ENCODE measurements at places on chromosomes 2 and 18.

DNA sequence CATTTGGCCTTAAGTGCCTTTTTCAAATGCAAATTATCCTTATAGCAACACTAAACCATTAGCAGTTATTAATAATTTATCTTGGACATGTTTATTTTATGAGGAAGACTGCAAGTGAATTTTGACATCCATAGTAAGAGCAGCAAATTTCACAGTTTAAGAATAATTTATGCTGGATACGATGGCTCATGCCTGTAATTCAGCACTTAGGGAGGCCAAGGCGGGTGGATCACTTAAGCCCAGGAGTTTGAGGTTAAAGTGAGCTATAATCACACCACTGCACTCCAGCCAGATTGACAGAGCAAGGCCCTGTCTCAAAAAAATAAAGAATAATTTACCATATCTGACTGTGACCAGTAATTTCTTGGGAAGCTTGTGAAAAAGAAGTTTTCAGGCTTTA is 286.2 kb downstream of the TMX3 start:
- no peak for DNase-seq

DNA sequence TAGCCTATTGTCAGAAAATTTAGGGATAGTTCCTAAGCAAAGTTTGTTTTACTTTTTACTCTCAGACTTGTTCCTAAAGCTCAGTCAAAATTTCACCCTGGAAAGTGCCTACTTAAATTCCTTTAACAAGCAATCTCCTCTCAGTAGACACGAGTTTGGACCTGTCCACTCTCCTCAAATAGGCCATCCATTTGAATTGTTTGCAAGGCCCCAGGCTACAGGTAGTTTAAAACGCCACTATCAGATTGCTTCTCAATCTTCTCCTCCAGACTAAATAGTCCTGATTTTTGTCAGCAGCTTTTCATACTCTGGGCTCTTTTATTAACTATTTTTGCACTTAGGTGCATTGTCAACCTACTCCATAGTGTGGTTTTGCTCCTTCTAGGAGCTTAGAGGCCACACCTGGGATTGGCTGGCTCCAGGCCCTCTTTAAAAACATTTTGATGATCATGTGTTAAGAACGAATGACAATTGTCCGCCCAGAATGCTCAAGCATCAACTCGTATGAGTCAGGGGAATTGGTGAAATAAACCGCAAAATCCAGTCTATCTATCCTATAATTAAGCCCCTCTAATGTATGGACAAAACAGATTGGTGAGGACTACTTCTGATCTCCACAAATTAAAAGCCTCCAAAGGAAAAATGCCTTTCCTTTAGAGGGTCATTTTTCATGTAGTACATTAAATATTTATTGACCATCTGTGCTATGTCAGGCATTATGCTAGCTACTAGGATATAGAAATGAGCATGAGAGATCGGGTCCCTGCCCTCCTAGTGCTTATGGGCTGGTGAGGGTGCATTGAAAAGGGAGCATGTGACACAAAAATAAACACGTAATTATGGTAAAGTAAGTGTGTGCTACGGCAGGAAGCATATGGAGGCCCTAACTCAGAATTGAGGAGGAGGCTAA is 333.8 kb upstream of the TNP1 start:
- DNase-seq = no peak

GRCh38 chr2:68463287-68463877 is 3.7 kb downstream of the FBXO48 start:
- DNase-seq = no peak

GRCh38 chr2:24898122-24899109 is 21.6 kb downstream of the ADCY3 start:
- no peak for DNase-seq

GRCh38 chr18:47150824-47151366 is 595 bp upstream of the HDHD2 start:
- no peak for DNase-seq

DNA sequence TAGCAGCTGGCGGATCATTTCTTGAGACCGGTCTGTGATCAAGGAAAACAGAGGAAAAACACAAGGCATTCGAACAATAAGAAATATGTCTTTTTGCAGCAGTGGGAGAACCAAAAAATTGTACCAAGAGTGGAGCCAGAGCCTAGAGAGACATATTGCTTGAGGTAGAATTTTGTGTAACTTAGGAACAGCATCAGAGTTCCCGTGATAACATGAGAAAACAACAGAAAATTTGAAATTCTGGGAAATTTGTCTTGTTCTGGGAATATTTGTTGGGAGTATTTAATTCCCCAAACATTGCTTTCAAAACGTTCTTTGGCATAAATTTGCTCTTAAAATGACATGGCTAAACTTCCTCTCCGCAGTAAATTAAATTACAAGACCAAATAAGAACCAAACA is 267.5 kb downstream of the GPD2 start:
- no peak for DNase-seq

DNA sequence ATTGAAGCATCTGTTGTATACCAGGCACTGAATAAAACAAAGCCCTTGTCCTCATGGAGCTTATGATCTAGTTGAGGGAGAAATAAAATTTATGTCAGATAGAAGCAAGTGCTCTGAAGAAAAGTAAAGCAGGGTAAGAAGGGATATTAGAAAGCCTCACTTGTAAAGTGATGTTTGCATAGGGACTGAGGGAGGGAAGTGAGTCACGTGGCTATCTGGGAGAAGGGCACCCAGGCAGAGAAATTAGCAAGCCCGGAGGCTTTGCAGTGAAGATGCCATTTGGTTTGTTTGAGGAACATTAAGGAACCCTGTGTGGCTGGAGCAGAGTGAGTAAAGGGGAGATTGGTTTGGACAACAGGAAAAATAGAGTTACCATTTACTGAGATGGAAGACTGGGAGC is 52.1 kb downstream of the RBBP8 start:
- DNase-seq = no peak

DNA sequence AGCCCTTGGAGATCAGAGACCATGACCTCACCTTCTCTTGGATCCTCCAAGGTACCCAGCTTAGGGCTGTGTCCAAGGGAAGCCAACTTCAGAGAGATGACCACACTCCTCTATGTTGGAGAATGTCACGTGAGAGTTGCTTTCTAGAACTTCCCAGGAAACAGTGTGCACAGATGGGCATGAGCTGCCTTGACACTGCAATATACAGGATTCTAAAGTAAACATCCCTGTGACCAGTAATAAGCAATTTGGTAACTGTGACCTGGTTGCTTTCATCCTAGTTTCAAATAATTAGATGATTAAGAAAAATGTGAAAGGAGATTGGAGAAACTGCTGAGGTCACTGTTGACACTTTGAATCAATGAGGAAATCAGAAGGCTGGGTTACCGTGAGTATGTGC is 181.1 kb upstream of the EPAS1 start:
- DNase-seq = no peak

GRCh38 chr18:23068570-23069310 is 66.5 kb upstream of the CABLES1 start:
- DNase-seq = no peak

DNA sequence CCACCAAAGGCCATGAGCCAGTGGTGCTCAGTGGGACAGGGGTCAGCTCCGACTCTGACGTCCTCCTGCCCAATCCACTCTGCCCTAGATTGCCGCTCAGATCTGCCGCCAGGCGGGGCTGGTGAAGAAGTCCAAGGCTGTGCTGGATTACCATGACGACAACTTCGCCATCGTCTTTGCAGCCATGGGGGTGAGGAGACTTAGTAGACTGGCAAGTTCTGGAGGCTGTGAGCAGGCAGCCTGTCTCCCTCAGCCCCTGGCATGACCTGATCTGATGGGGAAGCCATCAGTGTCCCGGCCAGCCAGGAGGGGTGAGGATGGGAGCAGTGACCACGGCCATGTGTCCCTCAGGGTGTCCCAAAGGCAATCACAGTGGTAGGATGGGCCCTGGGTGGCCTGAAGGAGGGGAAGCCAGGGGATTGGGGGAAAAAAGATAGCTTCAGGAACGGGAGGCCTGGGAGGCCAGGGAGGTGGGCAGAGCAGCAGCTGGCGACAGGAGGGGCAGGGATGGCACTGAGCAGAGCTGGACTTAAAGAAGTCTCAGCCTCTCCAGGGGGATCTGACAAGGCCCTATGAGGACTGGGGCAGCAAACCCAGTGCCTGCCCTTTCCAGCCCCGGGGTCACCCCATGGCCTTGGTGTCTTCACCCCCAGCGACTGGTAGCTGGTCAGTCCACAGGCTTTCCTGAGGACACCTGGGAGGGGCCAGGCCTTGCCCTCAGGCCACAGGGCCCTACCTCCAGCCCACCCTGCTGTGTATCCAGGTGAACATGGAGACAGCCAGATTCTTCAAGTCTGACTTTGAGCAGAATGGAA is 17.4 kb upstream of the ANKRD53 start:
- DNase-seq = no peak

DNA sequence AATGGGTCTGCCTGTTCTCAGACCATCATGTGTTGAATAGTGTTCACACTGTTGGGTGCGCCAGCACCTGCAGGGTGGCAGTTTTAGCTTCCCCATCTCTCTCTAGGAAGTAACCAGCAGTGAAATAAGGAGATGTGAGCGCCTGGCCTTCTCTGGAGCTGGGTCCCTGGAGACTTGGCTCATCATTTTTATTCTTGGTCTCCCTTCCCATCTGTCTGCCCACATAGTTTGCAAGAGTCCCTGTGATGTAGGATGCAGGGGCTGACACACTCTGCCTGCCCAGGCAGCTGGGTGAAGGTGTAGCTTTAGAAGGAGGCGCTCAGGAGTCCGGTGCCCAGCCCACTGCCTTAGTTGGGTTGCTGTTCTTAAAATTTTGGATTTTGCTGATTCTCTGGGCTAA is 172.2 kb downstream of the LDLRAD4 start:
- no peak for DNase-seq

- DNase-seq = peak; percentile 54
Measured at GRCh38 chr2:205660521-205661124, 21.7 kb upstream of the NRP2 start.

- DNase-seq = no peak
Measured at GRCh38 chr18:2850816-2851215, 4.0 kb downstream of the EMILIN2 start.

GRCh38 chr18:72207280-72207679 is 336.9 kb downstream of the CBLN2 start:
- DNase-seq = no peak

DNA sequence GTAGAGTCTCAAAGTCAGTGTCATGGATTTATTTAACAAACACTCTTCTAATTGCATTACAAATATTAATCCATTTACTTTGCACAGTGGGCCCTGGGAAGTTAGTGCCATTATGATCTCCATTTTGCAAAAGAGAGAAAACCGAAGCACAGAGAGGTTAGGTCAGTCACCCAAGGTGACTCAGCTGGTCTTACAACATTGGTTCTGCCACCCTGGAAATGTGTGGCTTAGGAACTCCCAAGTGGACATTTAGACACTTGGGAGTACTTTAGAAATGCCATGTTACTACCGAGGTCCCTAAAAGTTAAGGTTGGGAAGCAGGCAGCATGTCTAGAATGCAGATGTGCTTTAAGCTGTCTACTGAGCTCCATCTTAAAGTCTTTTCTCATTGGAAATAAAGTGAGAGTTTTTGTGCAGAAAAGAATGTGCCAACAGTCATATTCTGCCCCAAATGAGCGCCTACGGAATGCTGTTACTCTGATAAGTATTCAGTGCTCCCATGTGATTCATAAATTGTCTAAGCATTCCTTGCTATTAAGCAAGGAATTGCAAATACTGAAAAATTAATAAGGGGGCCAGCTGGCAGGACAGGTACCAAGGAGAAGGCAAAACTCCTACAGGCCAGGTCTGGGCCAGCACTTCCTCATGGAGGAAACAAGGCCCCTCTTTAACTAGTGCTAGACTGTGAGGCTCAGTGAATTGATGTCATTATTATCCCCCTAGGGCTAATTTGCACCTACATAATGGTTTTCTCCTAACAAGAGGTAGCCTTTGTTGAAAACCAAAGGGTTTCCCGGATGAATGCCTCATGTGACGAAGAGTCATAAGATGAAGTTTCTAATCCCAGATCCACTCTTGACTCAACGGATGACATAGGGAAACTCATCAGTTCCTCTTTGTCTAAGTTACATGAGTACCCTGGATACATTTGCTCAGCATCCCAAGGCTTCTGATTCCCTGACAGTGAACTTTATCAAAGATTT is 16.3 kb downstream of the NRP2 start:
- DNase-seq = no peak

DNA sequence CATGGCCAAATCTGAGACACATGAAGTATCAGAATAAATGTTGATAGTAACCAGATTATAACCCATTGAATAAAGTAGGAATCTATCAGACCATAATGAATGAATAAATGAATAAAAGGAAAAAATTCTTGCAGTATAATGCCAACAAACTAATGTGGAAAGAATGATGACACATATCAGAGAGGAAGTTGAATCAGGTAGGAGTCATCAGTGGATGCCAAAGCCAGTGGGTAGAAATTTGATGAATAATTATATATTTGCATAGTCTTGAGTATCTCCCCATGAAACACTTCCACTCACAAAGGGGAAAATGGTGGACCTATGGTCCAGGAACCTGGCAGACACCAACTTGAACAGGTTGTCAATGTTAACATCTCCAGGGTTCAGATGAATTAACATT is 68.6 kb downstream of the GALNT3 start:
- no peak for DNase-seq

DNA sequence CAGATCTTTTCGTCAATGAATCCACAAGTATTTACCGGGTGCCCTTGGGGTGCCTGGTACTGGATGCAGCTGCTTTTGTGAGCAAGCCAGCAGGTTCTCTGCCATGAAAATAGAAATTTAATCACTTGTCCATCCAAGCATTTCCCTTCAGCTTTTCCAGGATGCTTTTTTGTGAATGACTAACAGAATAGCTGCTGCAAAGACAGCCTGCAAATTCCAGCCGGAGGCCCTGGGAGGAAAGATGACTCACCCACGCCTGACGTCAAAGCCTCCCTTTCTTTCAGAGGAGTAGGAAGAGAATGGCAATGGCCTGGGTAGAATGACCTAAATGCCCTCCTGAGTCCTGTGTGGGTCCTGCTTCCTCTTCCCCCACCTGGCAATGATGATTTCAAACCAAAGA is 111.9 kb downstream of the AP1S3 start:
- DNase-seq = peak; percentile 30

DNA sequence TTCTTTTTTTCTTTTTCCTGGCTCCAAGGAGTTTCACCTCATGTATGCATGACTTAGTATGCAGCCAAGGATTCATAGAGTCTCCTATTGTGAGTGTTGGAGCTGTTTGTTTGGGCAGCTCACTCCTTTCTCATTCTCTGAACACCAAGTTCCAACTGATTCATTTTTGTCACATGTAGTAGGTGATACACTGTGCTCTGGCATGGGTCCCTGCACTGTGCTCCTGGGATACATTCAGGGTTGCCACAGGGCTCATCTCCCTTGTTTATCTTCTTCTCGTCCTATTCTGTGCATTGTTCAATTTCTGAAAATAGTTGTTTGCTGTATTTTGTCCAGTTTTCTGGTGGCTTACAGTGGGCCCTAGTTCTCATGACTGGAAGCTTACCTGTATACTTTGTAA is 96.8 kb downstream of the ZNF407 start:
- DNase-seq = no peak

All from anterior cingulate cortex (tissue), 58 donors.